ENCODE measurements at places on chromosomes 16 and 17.
A peak's percentile ranks its signal among the peaks of the same experiment; 100 is the strongest.

DNA sequence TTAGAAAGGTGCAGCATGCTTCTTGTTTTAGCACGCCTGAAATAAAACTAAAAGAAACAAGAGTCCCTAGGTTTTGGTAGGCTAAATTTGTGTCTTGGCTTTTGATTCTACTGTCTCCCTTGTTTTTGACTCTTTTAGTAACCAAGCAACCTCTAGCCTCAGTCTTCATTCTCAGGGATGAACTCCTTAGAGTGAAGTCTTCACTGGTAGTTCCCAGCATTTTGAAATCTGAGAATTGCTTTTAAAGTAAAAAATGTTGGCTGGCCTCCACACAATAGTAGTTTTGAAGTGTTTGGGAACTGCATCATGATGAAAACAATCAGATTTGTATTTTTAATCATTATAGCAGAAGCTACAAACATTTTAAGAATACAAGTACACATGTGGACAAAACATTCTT lies 6.1 kb upstream of the CDR2 start:
- no peak for DNase-seq

GRCh38 chr17:76867578-76868175 lies 527 bp upstream of the MGAT5B start:
- DNase-seq: no peak

- no peak for DNase-seq
These were observed 10.3 kb downstream of the KRABD2 start for GRCh38 chr17:8366231-8366630.

DNA sequence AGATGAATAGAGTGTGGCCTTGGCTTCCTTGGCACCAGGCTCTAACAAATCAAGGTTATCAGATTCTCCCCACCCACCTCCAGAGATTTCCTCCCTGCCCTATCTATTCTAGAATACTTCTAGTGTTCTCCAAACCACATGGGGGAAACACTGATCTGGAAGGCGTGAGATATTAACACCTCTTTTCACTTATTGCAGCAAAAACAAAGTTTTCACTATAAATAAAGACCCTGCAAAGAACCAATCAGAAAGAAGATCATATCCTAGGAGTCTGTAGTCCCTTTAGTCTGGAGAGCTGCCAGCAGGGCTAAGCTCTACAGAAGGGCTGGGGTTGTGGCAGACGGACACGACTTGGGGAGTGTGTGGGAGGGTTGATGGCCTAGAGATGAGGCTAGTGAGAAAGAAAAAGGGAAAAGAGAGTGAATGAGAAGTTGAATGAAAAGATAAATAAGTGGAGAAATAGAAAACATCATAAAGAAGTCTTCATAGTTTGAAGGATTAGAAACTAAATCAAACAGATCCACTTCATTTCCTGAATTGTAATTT lies 8.6 kb upstream of the SKAP1 start:
- no peak for DNase-seq

DNA sequence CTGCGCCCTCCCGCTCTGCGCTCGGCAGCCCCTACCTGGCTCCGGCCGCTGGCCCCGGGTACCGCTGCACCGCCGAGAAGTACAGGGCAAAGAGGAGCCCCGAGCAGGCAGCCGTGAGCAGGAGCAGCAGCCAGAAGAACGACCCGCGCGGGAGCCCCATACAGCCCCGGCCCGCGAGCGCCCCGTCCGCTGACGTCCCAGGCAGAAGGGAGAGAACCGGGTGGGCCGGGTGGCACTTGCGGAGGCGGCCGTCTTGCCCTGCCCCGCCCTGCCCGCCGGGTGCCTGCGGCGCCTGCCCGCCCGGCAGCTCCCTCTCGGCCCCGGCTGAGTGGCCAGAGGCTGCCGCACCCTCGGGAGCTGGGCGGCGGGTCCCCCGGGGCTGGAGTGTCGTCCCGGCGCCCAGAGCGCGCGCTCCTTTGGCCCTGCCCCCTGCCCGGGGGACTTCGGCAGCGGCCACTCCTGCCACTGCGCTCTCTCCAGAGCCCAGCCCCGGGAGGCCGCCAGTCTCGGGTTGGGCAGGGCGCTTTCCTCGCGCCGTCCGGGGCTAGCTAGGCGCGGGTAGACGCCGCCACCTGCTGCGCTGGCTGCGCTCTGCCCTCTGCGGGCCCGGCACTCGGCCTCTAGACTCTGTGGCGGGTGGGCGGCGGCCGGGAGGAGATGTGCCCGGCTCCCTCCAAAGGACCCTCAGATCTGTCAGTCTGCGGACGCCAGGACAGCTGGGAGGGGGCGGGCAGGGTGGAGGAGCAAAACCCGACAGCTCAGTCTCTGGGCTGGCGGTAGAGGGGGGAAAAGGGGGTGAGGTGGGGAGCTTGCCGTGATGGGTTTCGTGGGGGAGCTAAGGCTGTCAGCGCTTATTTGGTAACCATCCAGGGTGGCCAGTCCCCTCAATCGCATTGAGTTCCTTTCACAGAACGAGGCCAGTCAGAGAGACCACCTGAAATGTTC lies at the start of gene ST6GALNAC2:
Gene ST6GALNAC2 (minus strand): TSS at position 212 of the 945 bp plus-strand sequence. CDS start 52 bp downstream, at position 160.
- peak; percentile 71 for DNase-seq

DNA sequence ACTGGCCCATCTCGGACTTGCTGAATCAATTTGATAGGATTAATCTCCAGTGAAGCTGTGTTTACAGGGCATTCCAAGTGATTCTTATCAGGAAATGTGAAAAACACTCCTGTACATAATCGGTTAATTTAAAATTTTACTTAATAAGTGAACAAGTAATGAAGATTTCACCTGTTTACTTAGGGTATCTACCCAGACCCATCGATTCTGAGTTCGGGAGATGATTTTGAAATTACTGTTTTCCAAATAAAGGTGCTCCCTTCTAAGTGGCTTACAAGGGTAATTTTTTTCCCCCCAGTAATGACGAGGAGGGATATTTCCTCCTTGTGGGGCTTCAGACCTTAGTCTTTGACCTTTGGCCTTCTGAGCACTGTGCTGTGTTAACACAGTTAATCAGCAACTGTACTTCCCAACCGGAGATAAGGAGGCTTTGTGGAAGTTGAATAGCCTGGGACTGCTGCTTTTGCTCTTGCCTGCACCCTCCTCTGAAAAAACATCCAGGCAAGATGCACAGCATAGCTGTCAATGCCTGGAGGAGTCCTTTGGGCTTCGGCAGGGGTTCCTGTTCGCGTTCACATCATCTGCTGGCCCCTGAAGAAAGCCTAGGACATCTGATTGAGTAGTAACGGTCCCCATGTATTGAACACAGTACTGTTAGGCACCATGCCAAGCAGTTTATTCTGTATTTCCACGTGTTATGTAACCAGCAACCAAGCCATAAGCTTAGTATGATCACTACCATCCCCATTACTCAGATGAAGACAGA lies 1.8 kb downstream of the FAHD1 start:
- DNase-seq: peak; percentile 15

GRCh38 chr16:86575754-86576557 lies 2.4 kb upstream of the FOXL1 start:
- peak; percentile 73 for DNase-seq

- peak; percentile 74 for DNase-seq
These were observed 381 bp upstream of the HSD11B2 start for GRCh38 chr16:67430504-67430976.

DNA sequence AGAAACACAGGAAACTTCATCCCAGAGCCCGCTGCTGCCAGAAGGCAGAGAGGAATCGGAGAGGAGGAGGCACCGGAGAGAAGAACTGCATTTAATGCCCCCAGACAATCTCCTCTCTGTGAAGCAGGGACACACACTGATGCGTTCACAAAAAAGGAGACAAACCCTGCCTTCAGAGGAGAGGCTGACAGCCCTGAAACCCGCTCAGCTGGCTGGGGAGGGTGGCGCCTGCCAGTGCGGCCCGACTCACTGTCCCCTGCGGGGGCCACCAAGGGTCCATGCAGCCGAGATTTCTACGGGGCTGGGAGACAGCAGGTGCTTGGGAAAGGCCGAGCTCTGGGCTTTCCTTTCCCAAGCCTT lies 21.9 kb upstream of the CACNG1 start:
- no peak for DNase-seq

- DNase-seq: no peak
These were observed 10.8 kb downstream of the RGS9 start for GRCh38 chr17:65147955-65148354.

DNA sequence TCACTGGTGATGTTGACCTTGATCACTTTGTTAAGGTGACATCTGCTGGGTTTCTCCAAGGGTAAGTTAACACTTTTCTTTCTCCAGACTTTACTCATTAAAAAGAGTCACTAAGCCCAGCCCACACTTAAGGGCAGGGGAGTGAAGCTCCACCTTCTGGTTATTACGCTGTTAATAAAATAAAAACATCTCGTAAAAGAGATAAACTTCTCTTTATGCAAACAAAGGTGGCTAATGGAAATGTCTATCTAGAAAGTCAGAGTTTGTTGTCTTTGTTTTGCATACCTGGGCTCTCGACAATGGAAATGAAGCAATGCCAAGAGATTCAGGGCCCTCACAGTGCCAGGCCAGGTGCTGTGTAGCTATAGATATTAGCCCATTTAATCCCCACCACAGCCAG lies 134.4 kb downstream of the ZFHX3 start:
- no peak for DNase-seq

DNA sequence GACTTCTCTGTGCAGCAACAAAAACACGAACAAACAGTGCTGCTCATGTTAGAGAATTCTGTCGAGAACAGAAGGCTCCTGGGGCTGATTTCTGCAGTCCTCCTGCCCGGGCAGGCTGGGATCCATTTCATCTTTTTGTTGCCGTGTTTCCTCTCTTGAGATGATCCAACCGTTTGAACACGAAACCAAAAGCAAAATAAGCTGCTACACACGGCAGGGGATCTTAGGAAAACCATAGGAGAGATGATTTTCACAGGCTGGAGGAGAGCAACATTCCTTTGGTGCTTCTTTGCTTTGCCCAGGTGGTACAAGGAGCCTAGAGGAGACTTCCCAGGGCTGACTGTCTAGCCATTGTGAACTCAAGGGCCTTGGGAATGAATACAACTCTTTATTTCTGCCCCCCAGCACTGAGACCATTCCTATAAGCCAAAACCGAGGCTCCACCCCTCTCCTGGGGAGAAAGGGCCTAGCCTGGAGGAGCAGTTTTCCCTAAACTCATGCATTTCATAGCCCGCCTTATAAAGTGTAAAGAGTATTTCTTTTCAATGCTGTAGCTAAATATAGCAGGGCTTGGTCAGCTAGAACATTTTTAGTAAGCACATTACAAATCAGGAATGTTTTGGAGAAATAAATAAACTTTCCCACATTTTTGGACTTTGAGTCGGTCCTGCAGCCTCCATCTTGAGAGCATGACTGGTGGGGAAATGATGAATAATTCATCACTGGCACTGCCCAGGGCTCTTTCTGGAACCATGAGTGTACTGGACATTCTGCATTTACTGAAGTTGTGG lies 7.7 kb downstream of the FOXL1 start:
- no peak for DNase-seq

DNA sequence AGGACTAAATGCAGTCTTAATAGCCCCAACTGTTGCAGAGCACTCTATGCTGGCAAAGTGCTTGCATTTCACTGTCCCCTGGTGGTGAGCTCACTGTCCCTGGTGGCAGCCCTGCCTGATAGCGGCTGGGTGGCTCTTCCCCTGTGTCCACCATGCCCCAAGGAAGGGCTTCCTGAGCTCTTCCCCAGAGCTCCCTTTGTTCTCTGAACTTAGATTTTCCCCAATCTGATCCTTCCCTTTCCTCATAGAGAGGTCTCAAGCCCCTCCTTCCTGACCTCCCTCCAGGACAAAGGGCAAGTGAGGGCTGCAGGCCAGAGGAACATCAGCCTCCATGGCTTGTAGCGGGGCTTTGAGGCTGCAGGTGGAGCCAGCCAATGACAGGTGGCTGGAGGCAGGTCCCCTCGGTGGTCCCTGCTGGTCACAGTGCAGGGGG lies 17.0 kb downstream of the BEAN1 start:
- DNase-seq: peak; percentile 22

DNA sequence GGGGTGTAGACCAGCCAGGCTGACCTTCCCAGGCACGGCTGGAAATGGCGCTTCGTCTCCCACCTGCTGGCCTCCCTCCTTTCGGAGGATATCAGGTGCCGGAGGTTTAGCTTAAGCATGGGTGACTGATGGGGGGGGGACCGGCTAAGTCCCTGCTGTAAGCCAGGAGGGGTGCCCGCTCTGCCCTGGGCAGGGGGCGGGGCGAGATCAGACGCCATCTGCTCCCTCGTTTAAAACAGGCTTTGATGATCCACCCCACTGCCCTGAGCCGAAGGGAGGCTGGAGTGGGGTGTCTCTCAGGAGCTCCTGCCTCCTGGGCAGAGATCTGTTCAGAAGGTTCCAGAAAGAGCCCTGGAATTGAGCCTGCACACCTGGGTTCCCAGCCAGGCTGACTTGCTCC lies 26.0 kb downstream of the C16orf74 start:
- DNase-seq: no peak

DNA sequence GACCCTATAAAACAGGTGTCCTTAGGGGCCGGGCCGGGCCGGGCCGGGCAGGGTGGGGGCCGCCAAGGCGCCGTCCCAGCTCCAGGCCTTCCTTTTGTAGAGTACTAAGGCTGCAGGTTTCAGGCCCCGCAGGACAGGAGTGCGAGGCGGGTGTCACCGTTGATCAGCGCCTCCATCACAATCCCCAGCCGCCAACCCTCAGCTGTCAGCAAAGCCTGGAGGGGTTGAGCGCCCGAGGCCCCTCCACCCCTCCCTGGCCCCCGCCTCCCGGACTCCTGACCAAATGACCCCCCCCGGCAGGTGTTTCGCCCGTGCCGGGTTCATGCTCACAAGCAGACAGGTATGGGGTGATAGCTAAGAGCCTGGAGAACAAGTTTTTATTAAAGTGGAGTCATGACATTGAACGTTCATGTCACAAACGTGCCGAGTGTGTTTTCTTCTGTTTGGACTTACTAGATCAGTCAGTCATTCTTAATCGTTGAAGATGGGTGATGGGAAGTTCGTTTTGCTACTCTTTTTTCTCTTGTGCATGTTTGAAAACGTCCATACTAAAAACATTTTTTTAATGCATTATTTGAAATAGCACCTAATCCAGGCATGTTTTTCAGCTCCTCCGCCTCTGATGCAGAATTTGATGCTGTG lies 534 bp downstream of the ARL2BP start:
- DNase-seq: peak; percentile 56

DNA sequence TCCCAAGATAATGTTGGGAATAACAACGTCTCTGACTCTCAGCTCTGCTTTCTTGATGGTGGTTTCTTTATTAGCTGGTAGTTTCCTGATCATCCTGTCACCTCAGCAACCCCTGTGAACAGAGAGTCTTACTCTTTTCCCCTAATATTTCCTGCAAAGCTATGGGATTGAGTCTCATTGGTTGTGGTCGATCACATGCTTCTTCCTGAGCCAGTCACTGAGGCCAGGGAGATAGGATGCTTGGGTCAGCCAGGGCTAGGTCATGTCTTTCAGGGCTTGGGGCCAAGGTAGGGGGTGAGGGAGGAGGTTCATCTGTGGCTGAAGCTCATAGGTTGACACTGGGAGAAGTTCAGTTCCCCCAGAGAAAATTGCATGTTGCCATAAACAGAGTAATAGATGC lies 114.3 kb downstream of the ABCC1 start:
- no peak for DNase-seq

GRCh38 chr17:48892940-48893645 lies 506 bp downstream of the ATP5MC1 start:
- no peak for DNase-seq

DNA sequence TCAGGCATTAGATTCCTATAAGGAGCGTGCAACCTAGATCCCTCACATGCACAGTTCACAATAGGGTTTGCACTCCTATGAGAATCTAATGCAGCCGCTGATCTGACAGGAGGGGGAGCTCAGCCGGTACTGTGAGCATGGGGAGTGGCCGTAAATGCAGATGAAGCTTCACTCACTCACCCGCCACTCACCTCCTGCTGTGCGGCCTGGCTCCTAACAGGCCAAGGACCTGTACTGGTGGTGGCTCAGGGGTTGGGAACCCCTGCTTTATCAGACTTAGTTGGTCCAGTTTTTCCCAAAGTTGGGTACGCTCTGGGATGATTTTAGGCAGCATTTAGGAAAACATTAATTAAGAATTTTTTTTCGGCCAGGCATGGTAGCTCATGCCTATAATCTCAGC lies 103.8 kb downstream of the MARF1 start:
- DNase-seq: no peak

All from activated CD8-positive, alpha-beta memory T cell treated with anti-CD3 and anti-CD28 coated beads, Interleukin-2, amount 50 U/mL, for 48 hours (primary cell).